ENCODE measurements at places on chromosomes 3 and 15.

GRCh38 chr3:160163229-160163878 is 61.9 kb upstream of the C3orf80 start:
- no peak for DNase-seq

- peak; percentile 62 for DNase-seq
These were observed 68.5 kb downstream of the TMCO5A start for GRCh38 chr15:38002883-38003477.

DNA sequence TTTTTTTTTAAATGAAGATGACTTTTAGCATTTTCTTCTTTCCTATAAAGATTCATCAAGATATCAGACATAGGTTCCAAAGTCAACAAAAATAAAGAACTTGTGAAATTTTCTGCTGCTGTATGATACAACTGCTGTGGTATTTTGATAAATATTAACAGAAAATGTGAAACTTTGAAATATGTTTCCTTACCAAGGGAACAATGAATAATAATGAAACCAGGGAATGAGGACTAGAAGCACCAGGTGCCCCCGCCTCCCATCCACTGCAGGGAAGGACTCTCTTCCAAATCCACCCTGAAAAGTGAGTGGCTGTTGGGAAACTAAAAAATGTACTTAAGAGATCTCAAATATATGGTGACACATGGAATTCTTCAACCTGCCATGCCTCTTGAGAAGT is 198.4 kb downstream of the FHIT start:
- DNase-seq: no peak

GRCh38 chr3:44860117-44860516 is 1.6 kb upstream of the TMEM42 start:
- DNase-seq: no peak

GRCh38 chr15:39157882-39158281 is 423.0 kb upstream of the THBS1 start:
- DNase-seq: no peak

GRCh38 chr3:51727500-51727899 is 20.6 kb downstream of the GRM2 start:
- DNase-seq: no peak

- DNase-seq: no peak
These were observed 74.5 kb downstream of the SLC7A14 start for GRCh38 chr3:170511371-170511770.

DNA sequence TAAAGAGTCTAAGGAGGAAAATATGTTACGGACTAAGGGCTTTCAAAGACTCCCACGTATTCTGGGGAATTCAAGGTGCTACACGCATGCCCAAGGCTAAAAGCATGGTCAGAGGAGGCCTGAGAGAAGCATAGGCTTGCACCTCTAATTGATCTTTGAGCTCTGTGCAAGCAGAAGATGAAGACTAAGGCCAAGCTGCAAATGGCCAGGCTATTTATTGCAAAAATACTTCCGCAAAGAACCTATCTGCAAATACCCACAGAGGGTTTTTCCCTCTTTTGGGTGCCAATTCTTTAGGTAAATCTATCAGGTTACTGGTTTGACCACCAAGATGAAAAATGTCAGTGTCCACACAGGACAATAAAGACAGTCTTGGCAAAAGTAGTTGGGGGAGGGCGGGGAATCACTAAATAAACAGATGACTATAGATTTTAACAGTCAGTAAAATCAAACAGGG is 119.5 kb downstream of the STAG1 start:
- DNase-seq: no peak

DNA sequence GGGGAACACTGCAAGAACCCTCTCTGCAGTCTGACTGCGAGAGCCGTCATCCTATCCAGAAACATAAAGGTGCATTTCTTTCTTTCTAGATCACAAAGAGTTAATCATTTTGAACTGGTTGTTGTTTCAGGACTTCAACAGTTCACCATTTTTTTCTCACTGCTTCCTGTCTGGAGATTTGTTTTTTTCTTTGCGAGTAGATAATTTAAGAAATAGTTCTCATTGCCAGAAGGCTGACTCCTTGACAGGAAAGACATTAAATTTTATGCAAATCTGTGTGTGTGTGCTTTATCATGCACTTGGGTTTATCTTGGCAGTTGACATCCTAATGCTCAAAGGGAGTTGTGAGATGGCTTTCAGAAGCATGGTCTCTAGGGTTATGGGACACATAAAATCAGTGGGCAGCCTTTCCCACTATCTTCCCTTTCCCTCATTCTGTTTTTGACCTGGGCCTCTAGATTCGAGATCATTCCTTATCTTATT is 123.5 kb upstream of the TBL1XR1 start:
- DNase-seq: no peak

GRCh38 chr3:172673210-172673679 is 37.6 kb downstream of the NCEH1 start:
- peak; percentile 83 for DNase-seq

DNA sequence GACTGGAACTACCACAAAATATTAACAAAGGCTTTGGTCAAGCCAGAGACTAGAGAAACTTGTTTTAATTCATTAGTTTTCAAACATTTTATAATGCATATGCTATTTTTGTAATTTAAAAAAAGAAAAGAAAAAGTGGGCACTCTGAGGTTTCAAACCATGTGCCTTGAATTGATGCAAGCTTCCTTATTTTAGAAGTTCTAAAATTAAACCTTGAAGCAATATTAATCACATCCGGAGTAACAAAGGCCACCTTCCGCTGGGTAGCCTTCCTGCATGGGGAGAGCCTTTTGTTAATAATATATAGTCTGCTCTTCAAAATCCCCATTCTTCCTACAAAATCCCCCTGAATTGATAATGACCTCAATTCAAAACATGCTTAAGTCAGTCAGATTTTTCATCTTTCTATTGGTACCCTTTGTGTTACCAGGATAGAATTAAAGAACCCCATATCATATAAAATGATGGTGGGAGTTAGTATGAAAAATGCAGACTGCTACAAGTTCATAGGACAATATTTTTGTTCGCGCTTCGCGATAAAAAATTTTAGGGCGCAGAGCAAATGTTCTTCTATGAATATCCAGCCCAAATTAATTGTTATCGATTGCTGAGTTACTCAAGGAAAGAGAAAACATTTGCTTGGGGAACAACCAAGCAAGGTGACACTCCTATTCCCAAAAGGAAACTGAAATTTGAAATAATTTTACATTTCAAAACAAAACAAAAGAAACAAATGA is 30.6 kb downstream of the LDHAL6B start:
- no peak for DNase-seq

GRCh38 chr15:46322753-46323152 is 687.9 kb downstream of the SQOR start:
- DNase-seq: no peak

DNA sequence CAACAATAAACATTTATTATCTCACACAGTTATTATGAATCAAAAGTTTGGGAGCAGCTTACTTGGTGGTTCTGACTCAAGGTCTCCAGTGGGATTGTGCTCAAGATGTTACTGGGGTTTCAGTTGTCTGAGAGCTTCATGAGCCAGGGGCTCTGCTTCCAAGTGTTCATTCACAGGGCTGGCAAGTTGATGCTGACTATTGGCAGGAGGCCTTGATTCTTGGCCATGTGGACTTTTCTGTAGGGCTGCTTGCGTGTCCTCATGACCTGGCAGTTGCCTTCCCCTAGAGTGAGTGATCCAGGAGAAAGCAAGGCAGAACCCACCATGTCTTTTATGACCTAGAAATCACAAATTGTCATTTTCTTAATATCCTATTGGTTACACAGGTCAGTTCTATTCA is 87.2 kb upstream of the TNFAIP8L3 start:
- DNase-seq: no peak

DNA sequence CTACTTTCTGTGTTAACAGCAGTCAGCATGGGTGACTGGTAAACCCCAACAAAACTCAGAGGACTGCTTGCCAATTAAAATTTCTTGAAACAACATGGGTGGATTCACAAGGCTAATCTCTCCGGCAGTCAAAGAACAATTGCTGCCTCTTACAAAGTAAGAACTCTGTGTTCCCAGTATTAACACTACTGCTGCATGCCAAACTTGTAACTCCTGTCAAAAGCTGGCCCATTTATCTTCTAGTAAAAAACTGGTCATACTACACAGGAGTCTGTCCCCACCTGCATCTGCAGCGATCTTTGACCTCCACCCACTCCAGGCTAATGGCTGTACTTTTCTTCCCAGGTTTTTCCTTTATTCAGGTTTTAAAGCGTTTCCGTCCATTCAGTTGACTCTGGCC is 8.7 kb upstream of the ZNF589 start:
- DNase-seq: no peak

All from WERI-Rb-1 (cell line).